ENCODE measurements at places on chromosomes 16 and 17.

DNA sequence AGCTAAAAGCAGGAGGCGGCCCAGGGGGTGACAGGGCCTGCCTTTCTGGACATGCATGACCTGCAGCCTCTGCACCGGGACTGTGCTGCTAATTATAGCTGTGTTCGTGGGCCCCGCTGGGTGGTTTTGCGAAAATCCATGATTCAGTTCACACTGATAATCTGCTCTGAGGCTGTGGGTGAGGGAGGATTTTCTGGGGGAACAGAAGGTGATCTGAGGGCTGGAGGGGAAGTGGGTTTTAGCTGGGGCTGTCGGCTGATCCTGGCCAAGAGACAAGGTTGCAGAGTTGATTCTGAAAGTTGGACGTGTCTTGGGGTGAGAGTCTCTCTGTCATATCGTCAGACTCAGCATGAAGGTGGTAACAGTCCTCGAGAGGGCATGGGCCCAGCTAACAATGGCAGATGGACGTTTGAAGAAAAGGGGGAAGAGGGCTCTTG, 187.5 kb upstream of the ZNF469 start:
- DNase-seq = no peak

DNA sequence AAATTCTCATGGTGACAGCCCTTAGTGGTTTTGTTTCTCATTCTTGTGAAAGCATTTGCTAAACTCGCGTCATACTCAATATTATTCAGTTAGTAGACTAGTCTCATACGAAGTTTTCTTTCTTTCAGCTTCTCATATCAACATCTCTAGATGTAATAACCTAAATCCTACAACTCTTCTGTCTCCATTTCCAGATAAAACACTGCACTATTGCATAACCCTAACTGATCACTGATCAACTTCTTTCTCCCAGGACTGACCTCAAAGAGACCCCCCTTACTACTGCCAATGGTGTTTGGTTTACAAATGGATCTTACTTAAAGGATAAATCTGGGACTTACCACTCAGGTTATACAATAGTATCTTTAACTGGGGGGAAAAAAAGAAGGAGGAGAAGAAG, 36.3 kb upstream of the TEKT1 start:
- DNase-seq = no peak

- no peak for DNase-seq
These were observed 257.5 kb downstream of the ENGASE start for GRCh38 chr17:79332011-79332554.

DNA sequence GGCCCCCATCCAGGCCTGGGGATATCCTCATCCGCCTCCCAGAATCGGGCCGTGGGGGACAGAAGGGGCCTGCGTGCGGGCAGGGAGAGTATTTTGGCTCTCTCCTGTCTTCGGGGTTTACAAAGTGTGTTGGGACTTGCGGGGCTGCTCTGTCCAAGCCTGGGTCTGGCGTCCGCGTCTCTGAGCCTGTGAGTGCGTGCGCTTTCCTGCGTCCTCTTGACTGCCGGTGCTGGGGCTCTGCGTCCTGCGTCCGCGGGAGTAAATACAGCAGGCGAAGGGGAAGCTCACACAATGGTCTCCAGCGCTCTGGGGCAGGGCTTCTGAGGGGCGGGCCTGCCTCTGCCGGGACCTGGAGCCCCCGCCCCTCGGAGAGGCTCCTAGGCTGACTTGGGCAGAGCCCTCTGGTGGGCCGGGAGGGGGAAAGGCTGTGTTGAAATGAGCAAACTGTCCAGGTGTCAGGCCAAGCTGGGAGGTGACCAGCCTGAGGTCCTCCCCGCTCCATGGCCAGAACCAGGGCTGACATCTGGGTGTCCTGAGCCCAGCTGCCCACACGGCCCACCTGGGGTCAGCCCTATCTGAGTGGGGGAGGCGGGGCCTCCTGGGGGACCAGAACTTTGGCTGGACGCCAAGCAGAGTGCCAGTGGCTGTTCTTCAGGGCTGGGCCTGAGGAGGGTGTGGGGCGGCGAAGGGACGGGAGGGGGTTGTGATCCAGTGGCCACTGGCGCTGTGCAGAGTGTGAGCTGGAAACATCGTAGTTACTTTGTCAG, 233.6 kb downstream of the SEC14L1 start:
- no peak for DNase-seq

DNA sequence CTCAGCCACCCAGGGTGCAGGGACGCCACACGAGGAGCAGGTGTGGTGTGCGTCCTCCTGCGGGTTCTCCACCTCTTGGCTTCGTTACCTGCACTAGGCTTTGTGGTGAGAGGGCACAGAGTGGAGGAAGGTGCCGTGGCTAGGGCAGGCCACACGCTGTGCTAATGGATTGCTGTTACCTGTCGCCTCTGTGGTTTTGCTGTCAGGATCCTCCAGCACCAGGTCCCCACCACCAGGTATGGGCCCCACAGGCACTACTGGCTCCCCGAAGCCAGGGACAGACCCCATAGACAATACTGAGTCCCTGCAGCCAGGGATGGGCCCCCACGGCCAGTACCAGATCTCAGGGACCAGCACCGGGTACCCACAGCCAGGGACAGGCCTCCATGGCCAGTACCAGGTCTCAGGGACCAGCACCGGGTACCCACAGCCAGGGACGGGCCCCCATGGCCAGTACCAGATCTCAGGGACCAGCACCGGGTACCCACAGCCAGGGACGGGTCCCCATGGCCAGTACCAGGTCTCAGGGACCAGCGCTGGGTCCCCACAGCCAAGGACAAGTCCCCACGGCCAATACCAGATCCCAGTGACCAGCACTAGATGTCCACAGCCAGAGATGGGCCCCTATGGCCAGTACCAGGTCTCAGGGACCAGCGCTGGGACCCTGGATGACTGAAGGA, 315.6 kb downstream of the SEC14L1 start:
- DNase-seq = no peak

DNA sequence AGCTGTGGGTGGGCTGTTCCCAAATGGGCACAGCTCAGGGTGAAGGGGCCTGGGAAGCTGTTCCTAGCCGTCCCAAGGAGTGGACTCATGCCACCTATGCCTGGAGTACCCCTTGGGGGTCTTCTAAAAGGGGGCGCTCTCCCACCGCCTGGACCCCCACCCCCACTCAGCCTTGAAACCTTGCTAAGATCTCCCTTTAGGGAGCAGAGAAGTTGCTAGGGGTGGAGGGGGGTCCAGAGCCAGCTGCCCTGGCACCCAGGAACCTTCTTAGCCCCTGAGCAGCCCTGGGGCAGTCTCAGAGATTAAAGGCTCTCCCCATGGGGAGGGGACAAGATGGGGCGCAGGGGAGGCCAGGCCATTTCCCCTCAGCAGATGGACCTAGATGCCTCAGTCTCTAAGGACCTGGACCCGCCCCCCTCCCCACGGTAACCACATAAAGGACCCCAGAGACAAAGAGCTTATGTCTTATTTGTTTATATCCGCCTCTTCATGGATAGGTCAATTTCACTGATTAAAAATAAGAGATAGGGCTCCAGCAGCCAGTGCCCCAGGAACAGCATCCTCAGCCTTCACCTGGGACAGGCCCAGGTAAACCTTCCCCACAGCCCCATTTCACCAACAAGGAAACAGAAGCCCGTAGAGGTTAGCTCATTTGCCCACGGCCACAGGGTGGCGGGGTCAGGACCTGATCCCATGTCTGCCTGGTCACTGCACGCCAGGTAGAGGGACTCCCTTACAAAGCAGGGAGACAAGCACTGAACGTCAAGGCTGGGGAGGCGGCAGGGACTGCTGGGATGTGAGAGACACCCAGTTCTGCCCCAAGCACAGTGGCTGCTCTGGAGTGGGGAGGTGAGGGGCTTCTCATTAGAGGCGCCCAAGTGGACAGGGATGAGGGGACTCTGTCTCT, 3.4 kb downstream of the MTSS2 start:
- DNase-seq = no peak
